HFFc6 (cell line): ENCODE measurements at places on chromosomes 7 and 10.
A peak's percentile ranks its signal among the peaks of the same experiment; 100 is the strongest.

DNA sequence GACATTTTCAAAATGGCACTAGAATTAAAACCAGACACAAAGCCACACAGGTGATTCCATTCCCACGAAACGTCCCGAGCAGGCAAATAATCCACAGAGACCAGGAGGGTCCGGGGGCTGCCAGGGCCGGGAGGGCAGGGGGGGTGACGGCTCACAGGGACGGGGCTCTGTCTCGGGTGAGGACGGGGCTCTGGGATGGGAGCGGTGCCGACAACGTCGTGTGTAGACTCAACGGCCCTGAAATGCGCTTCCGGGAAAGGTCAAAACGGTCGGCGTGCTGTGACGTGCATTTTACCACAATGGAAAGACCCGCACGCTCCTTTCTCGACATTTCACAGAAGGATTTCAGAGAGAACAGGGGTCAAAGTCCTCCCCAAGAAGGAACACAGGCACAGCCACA lies 63.3 kb upstream of the PDGFA start:
- no peak for DNase-seq

GRCh38 chr7:13874783-13875182 lies 114.7 kb downstream of the ETV1 start:
- DNase-seq: no peak

- peak; percentile 76 for DNase-seq
Observed at GRCh38 chr10:68665841-68666240, 55.2 kb upstream of the CCAR1 start.

DNA sequence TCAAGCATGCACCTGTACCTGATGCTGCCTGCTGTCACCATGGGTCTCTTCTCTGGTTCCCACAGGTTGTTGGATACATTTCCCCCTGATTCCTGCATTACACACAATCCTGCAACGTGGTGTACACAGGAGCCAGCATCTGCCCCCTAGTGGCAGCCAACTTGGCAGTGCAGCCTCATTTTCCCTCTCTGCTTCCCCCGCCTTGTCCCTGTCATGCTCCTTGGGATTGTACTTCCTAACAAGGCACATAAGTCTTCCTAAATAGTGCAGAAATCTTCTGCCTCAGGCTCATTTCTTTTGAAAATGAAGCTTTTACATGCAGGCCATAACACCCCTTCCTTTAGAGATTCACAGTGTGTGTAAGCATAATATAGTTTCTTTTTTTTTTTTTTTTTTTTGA lies 387.5 kb downstream of the CCSER2 start:
- DNase-seq: no peak

GRCh38 chr7:142797391-142798377 lies 26.9 kb downstream of the PRSS2 start:
- DNase-seq: no peak

DNA sequence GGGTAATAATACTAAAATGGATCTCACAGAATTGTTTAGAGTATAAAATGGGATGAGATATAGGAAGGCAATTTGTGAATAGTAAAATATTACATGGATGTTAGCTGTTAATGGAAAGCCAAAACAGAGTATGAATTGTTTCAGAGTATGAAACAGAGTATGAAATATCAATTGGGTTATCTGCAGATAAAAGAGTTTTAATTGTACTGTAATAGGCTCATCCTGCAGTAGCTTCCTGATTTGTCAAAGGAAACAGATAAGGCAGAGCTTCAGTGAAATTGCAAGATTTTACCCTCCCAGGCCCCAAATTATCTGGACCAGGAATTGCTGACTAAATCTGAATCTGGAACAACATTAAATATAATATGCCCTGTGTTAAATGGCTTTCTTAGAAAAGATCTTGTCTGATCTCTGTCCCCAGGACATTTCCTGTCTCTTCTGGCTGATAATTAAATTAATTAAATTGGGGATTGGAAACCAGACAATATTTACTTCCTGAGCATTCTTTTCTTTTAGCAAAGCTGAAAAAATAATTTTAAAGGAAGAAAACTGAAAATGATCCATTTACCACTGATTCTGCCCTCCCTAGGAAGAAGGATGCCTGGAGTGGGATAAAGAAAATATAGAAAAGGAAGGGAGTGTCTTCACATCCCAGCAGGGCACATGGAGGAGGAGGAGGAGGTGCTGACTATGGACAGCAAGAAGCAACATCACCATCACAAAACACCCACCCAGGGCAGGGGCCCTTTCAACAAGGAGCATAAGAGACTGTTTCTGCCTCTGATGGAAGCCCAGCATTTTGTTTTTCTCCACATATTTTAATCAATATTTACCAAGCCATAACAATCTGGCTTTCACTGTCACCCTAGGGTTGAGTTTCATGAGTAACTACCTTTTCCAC lies 18.5 kb downstream of the PTN start:
- no peak for DNase-seq

DNA sequence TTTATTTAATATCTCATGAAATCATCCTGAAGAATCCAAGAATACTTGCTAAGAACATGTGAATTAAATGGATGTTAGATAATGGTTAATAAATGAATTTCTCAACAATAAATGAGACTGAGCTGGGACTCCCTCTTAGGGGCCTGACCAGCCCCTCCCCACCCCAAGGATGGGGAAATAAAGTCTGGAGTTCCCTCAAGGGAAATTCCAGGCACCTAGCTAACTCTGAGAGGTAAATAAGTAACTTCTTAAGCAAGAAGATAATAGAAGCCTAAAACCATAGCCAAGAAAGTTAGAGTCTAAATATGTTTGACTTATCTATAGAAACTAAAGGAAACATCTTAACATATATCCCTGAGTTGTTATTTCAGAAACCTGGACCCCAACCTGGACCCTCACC lies 32.2 kb upstream of the PPP1R9A start:
- DNase-seq: no peak

DNA sequence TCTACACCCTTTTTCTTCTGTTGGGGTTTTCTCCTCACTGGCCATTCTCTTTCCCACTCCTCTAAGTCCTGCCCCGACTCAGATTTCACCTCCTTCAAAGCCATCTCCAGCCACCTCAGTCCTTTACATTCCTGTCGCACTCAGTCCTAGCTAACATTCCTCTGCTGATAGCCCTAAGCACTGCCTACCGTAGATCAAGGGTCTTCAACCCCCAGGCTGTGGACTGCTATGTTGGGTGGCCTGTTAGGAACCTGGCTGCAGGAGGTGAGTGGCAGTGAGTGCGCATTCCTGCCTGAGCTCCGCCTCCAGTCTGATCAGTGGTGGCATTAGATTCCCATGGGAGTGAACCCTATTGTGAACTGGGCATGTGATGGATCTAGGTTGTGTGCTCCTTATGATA lies 11.2 kb downstream of the PFKFB3 start:
- no peak for DNase-seq

DNA sequence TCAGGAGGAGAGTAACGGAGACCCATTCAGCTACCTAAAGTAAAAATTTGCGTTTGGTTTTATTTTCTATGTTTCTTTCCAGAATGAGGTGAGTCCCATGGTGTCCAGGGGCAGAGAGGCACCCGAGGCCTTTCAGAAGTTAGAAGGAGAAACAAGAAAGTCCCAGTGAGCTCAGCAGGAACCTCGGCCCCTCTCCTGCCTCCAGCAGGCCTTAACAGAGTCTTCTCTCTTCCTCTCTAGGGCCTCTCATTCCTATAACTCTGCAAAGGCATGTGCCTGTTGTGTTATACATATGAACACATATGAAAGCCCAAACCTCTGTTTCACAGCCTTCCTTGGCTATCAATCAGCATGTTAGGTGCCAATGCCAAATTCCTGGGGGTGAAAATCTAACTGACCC lies 20.8 kb upstream of the IKZF1 start:
- no peak for DNase-seq

DNA sequence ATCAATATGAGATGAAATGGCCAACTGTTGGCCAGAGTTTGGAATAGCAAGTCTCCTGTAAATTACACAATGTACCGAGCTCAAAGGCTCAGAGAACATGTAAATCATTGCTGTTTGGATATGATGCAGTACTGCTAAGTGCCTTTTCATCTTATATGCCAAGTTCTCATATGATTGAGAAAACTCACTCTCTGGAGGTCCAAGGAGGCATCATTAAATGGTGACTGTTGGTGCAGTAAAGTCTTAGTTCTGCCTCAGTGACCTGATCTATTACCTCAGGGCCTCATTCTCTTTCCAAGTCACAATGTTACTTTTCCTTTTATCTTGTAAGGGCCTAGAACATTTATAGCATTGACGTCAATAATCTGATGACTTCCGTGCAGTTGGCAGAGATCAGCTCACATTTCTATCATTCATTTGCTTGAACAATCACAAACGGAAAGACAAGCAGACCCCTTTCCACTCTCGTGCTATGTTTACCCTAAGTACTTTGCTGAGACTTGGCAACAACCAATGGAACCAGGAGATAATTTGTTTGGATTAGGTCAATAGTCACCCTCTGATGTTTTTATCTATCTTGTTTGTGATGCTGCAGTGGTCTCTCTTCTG lies 32.6 kb upstream of the PDK4 start:
- no peak for DNase-seq

- DNase-seq: no peak
Observed at GRCh38 chr10:77548671-77549070, 88.9 kb downstream of the KCNMA1 start.

- no peak for DNase-seq
Observed at GRCh38 chr7:21345361-21345760, 82.5 kb upstream of the SP4 start.

DNA sequence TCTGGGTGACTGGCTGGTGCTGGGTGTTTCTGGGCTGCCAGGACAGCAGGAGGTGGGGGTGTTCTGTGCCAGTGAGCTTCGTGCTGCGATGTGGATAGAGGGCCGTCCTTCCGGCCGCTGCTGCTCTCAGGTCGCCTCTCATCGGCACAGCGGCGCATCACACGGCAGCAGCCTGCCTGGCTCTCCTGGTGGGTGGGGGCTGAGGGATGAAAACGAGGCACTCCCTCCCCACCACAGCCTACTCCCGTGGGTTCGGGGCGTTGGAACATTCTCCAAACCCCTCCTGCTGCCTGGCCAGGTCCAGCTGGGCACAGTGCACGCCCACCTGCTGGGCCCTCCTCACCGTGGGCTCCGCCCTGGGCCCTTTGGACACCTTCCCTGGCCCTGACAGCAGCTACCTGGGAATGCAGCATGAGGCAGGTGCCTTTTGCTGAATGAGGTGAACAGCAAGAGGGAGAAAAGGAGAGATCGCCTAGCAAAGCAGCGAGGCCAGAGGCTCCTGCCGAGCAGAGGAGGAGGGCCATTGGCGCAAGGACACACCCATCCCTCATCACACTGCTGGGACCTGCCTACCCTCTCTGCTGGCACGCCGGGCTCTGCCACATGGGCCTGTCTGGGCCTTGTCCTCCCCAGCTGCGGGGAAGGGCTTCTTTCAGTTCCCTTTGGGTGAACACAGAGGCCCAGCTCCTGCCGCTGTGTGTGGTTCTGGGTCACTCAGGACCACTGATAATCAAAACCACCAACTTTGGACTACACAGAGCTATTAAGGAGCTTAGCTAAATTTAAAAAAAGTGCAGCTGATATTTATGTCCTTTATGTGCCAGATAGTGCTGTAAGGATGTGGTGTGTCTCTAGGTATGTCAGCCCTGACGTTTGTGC lies 33.4 kb downstream of the INPP5A start:
- DNase-seq: no peak

DNA sequence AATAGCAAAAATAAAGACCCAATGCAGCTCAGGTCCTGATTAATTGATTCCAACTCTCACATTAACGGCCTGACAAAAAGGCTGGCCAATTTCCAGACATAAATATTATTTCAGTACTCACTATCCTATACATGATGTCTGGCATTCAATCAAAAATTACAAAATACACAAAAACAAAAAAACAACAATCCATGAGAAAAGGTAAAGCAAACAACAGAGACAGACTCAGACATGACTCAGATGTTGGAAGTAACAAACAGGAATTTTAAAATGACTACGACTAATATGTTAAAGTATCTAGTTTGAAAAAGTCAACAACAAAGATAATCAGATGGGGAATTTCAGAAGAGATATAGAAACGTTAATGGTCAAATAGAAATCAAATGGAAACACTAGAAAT lies 152.8 kb downstream of the AMPH start:
- DNase-seq: peak; percentile 5

- DNase-seq: no peak
Observed at GRCh38 chr10:5710859-5711258, 26.2 kb downstream of the TASOR2 start.

- DNase-seq: no peak
Observed at GRCh38 chr10:20596911-20597310, 300.2 kb downstream of the NEBL start.

DNA sequence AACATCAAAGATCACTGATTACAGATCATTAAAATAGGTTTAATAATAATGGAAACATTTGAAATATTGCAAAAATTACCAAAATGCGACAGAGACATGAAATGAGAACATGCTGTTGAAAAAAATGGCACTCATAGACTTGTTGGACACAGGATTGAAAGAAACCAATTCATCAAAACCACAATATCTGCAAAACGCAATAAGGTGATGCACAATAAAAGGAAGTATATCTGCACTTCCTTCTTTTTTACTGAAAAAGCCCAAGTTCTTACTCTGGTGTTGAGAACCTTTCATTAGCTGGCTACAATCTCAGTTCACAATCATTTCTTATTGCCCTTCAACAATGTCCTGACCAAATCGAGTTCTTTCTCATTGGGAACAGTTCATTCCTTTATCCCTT lies 28.7 kb downstream of the TMEM106B start:
- DNase-seq: no peak

DNA sequence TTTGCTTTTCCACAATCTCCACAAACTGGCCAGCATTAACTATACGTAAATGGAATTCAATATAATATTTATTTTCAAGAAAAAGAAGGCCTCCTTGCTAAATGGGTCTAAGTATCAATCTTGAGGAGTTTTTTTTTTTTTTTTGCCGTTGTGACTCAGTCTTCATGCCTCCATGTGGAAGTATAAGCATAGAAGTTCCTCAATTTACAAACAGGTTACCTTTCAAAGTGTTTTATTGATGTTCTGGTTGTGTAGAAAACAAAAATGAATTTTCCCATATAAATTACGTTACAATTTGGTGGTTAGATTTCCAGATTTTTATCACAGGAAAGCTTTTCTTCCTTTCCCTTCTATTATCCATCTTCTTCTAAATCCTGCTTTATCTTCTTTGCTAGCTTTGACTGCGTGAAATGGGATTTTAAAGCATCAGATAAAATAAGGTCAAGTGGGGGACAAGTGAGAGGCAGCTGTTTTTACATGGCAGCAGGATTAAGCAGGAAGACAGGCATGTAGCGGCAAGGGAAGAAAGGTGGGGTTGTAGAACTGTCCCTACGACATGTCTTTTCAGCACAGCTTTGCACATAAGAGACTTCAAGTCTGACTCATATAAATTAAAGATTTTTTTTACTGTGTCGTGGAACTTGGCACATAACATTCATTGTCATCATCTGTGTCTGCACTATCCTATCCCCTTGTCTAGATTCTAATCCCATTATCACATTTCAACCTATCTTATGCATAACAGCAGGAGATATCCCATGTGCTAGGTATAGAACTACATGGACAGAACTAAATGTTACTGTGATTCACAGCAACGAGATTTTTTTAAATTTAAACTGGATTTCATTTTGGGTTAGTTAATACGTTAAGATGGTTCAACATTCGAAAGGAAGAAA lies 135.3 kb upstream of the FAM3C start:
- DNase-seq: no peak

DNA sequence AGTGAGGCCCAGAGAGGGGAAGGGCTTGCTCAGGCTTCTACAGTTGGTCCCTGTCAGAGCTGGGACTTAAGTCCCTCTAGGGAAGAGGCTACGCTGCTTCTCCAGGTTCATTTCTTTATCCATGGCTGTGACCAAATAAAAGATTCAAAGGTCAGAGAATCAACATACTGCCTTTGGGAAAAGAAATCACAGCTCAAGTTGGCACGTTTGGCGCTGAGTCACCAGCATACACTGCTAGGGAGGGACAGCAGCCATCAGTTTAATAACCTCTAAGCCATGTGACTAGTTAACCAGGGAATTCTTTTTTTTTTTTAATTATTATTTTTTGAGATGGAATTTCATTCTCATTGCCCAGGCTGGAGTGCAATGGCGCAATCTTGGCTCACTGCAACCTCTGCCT lies 28.4 kb upstream of the CRHR2 start:
- no peak for DNase-seq
